Hepatocyte (in vitro differentiated cells): ENCODE measurements at places on chromosomes 2 and 18. TPM values are rescaled to one million over a fixed set of nuclear protein-coding genes. Genes with fewer than 3 reads are reported as not detected.

The PDCD1 gene
- not detected in 2 replicates for total RNA-seq

The VIL1 gene
- total RNA-seq: 218 and 261 TPM in 2 replicates

The MATN3 gene
- 2.3 and 3.5 TPM in 2 replicates for total RNA-seq

The INPP5D gene
- 2.9 and 5.2 TPM in 2 replicates for total RNA-seq

The ARHGAP25 gene
- 0.47 TPM in 1 of 2 replicates, not detected in the other for total RNA-seq

The EFR3B gene
- 2.0 and 2.7 TPM in 2 replicates for total RNA-seq

The GPR39 gene
- total RNA-seq: 14.5 and 23.3 TPM in 2 replicates

The GNLY gene
- total RNA-seq: not detected in 2 replicates

The UNC80 gene
- total RNA-seq: 0.03 and 0.04 TPM in 2 replicates

The GALNT3 gene
- 48.1 and 49.9 TPM in 2 replicates for total RNA-seq

The DCDC2C gene
- total RNA-seq: not detected in 2 replicates

The AOX1 gene
- total RNA-seq: 7.4 and 7.7 TPM in 2 replicates

The TRMT61B gene
- 11.2 and 15.2 TPM in 2 replicates for total RNA-seq

The SNTG2 gene
- total RNA-seq: not detected in 2 replicates

The RND3 gene
- 133 and 135 TPM in 2 replicates for total RNA-seq

The SLC19A3 gene
- total RNA-seq: 19.7 and 21.8 TPM in 2 replicates

The KIF3C gene
- 6.5 and 8.4 TPM in 2 replicates for total RNA-seq

The CRYGD gene
- not detected in 2 replicates for total RNA-seq

The BMP10 gene
- 0.12 and 0.27 TPM in 2 replicates for total RNA-seq

The IL36RN gene
- 0.12 and 0.63 TPM in 2 replicates for total RNA-seq

The ACMSD gene
- total RNA-seq: 6.5 and 8.6 TPM in 2 replicates

The MEIS1 gene
- total RNA-seq: 32.8 and 35.5 TPM in 2 replicates

The RGPD6 gene
- total RNA-seq: 51.8 and 54.8 TPM in 2 replicates

The DSG1 gene
- 0.70 and 0.76 TPM in 2 replicates for total RNA-seq

The ABCG5 gene
- 3.8 and 5.4 TPM in 2 replicates for total RNA-seq

The PJVK gene
- total RNA-seq: 3.8 and 3.9 TPM in 2 replicates

The DOK6 gene
- 2.0 and 2.6 TPM in 2 replicates for total RNA-seq

The PARD6G gene
- total RNA-seq: 11.7 and 11.8 TPM in 2 replicates

The CREG2 gene
- total RNA-seq: 2.2 and 3.8 TPM in 2 replicates

The GRP gene
- total RNA-seq: 2.6 TPM in 1 of 2 replicates, not detected in the other

The TMEM178A gene
- 3.3 and 3.9 TPM in 2 replicates for total RNA-seq

The FBXO41 gene
- total RNA-seq: 0.92 and 2.1 TPM in 2 replicates

The REG1A gene
- total RNA-seq: 0.53 TPM in 1 of 2 replicates, not detected in the other

The ONECUT2 gene
- 1.7 TPM in 2 replicates for total RNA-seq

The PRKAG3 gene
- total RNA-seq: not detected in 2 replicates

The KCNK3 gene
- total RNA-seq: 9.4 and 10.5 TPM in 2 replicates

The ZNF521 gene
- total RNA-seq: 13.3 and 16.3 TPM in 2 replicates

The SERPINB4 gene
- not detected in 2 replicates for total RNA-seq

The STK39 gene
- total RNA-seq: 35.4 and 39.4 TPM in 2 replicates

The NXPH2 gene
- total RNA-seq: 1.2 and 6.3 TPM in 2 replicates

The DRC1 gene
- total RNA-seq: not detected in 2 replicates

The ERFE gene
- total RNA-seq: 0.27 TPM in 1 of 2 replicates, not detected in the other

The SCYGR4 gene
- not detected in 2 replicates for total RNA-seq

The LIMS2 gene
- total RNA-seq: 3.9 and 4.0 TPM in 2 replicates

The TEKT4 gene
- total RNA-seq: not detected in 2 replicates

The SLC8A1 gene
- total RNA-seq: 8.9 and 11.7 TPM in 2 replicates

The ELOA2 gene
- total RNA-seq: not detected in 2 replicates

The SNORC gene
- total RNA-seq: 1.4 and 2.2 TPM in 2 replicates
